Colonic mucosa (tissue), 4 donors: ENCODE measurements at places on chromosomes 3 and 15. TPM values are rescaled to one million over a fixed set of nuclear protein-coding genes. Genes with fewer than 3 reads are reported as not detected.
A peak's percentile ranks its signal among the peaks of the same experiment; 100 is the strongest.

DNA sequence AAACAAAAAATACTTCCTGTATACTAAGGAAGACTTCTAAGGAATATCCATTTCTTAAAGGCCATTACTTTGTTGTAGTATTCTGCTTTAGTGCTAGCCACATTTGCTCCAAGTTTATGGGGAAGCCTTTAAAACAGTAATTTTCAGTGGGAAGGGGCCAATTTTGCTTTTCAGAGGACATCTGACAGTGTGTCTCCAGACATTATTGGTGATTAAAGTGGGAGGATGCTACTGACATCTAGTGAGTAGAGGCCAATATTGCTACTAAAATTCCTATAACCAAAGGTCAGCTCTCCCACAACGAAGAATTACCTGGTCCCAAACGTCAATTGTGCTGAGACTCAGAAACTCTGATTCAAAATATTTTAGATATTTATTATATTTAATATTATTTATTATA lies 24.8 kb downstream of the SLC28A2 start:
- H3K4me1 ChIP-seq: no peaks in the 10 kb centered on the region
- no peak for DNase-seq

DNA sequence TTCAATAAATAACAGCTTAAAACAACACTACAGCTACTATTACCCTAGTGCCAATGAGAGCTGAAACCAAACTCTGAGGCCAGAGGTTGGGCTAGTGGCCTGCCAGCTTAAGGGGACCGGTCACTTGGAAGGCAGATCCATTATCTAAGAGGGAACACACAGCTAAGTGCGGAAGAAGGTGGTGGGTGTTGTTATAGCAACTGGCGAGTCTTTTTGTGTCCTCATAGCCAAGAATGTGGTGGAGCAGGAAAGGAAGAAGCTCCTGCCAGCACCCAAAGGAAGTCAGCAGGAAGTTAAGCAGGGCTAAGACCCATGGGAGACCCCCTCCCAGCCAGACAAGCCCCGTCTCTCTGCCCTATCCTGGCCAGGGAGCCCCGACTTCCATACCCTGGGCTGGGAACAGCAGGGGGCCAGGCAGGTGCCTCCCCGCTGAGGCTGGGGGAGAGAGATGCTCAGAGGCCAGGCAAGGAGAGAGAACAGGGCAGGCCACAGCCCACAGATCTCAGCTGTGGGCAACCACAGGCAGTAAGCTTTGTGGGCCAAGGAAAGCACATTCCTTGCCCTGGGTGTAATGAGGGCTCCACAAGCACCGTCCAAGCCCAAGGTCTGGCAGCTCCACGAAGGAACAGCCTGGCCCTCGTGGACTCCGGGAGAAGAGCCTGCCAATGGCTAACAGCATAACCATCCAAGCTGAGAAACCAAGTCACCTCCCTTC lies 34.0 kb upstream of the HRH1 start:
- H3K4me3 ChIP-seq: no peak overlapping the region
- H3K36me3 ChIP-seq: no peaks in the 10 kb centered on the region
- H3K27ac ChIP-seq: no peak overlapping the region
- H3K27me3 ChIP-seq: no peaks in the 10 kb centered on the region
- no peaks in the 10 kb centered on the region for H3K4me1 ChIP-seq
- DNase-seq: no peak

GRCh38 chr3:143241481-143241951 lies 121.9 kb downstream of the CHST2 start:
- DNase-seq: no peak
- no peaks in the 10 kb centered on the region for H3K4me1 ChIP-seq
- no peak overlapping the region for H3K4me3 ChIP-seq
- H3K27me3 ChIP-seq: no peaks in the 10 kb centered on the region
- H3K36me3 ChIP-seq: no peaks in the 10 kb centered on the region

DNA sequence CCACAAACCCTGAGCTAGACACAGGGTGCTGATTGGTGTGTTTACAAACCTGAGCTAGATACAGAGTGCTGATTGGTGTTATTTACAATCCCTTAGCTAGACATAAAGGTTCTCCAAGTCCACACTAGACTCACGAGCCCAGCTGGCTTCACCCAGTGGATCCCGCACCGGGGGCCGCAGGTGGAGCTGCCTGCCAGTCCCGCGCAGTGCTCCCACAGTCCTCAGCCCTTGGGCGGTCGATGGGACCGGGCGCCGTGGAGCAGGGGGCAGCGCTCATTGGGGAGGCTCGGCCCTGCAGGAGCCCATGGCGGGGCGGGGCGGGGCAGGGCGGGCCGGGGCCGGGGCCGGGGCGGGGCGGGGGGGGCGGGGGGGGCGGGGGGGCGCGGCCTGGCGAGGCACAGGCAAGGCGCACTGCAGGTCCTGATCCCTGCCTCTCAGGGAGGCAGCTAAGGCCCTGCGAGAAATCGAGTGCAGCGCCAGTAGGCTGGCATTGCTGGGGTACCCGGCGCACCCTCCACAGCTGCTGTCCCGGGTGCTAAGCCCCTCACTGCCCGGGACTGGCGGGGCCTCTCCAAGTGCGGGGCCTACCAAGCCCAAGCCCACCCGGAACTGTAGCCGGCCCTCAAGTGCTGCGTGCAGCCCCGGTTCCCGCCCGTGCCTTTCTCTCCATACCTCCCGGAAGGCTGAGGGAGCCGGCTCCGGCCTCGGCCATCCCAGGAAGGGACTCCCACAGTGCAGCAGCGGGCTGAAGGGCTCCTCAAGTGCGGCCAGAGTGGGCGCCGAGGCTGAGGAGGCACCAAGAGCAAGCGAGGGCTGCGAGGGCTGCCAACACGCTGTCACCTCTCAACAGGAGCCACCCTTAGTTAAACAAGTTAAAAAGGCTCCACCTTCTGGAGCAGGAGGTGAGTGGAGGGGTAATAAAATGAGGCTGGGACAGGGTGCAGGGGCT lies 9.8 kb upstream of the TMEM40 start:
- no peaks in the 10 kb centered on the region for H3K4me1 ChIP-seq
- H3K36me3 ChIP-seq: no peaks in the 10 kb centered on the region
- no peaks in the 10 kb centered on the region for H3K27me3 ChIP-seq
- no peak overlapping the region for H3K27ac ChIP-seq
- DNase-seq: no peak
- no peak overlapping the region for H3K4me3 ChIP-seq

- H3K36me3 ChIP-seq: no peaks in the 10 kb centered on the region
- H3K27ac ChIP-seq: no peak overlapping the region
- no peak overlapping the region for H3K4me3 ChIP-seq
- H3K27me3 ChIP-seq: no peaks in the 10 kb centered on the region
- no peaks in the 10 kb centered on the region for H3K4me1 ChIP-seq
Measured at GRCh38 chr15:47299846-47300434, 417.4 kb upstream of the SEMA6D start.

DNA sequence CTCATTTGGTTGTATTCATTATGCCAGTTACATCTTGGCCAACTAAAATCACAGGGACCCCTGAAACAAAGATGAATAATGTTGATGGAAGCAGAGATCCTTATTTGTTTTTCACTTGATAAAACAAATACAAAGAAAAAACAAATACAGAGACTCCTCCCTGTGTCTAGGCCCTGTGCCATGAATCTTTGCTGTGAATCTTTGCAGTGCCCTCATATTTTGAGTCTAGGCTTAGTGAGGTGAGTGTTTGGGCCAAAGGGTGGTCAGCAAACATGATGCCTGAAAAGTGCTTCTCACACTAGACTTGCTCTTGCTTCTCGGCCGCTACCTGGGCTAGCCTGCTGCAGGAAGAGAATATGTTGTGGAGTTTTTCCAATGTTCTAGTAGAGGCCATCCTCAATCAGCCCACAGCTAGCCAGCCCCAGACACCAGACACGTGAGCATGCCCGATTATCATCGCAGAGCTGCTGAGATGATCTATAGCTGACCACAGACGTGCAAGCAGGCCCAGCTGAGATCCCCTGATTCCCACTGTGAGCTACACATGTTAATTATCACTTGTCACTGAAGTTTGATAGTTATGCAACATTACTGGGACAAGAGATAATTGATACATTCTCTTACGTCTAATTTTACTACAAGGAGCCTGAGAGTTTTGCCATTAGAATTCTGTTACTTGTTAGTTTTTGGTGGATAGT lies 191.4 kb downstream of the THRB start:
- no peaks in the 10 kb centered on the region for H3K27me3 ChIP-seq
- H3K4me1 ChIP-seq: no peaks in the 10 kb centered on the region

GRCh38 chr15:38440353-38441129 lies 13.4 kb upstream of the FAM98B start:
- DNase-seq: peak; percentile 39
- no peaks in the 10 kb centered on the region for H3K36me3 ChIP-seq
- no peaks in the 10 kb centered on the region for H3K27me3 ChIP-seq
- H3K4me3 ChIP-seq: no peak overlapping the region
- H3K4me1 ChIP-seq: no peaks in the 10 kb centered on the region

GRCh38 chr3:136730595-136731273 lies 21.4 kb downstream of the STAG1 start:
- H3K27me3 ChIP-seq: no peaks in the 10 kb centered on the region
- no peak overlapping the region for H3K4me3 ChIP-seq
- H3K27ac ChIP-seq: peak overlapping the region; percentile 60
- DNase-seq: peak; percentile 52
- peaks cover 7% of the 10 kb centered on the region for H3K4me1 ChIP-seq
- H3K36me3 ChIP-seq: no peaks in the 10 kb centered on the region

DNA sequence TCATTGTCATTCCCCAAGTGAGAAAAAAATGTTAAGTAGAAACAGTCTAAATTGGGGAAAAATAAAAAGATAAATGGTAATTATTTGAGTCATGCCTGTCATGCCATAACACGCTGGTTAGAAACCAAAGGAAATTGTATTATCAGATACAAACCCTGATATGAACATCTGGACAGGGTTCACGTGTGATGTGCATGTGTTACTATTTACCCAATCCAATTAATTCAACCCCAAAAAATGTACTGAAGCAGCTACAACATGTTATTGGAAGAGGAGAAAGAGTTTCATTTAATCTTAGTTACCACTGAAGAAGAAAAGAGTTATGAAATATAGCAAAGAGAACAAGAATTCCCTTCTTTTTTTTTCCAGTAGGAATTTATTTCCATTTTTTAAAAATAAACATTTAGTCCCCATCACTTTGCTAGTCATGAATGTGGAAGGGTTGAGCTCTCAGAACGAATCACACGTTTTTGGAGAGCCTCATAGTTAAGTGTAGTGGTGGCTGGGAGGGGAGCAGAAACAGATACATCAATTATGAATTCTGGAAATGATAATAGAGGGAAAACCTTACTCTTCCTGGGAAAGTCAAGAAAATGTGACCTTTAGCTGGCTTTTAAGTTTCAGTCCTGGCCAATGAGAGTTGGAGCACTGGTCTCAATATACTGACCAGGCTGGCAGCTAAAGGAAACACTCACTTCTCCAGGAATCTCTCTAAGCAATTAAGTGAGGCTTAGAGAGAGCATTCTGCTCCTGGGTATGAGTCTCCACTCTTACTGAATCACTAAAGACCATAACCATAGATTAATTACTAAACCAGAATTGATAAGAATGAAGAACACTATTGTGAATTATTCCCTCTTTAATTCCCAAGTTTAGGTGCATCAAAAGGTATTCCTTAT lies 796.5 kb downstream of the GRM7 start:
- H3K4me1 ChIP-seq: no peaks in the 10 kb centered on the region
- H3K36me3 ChIP-seq: no peaks in the 10 kb centered on the region
- DNase-seq: no peak
- no peaks in the 10 kb centered on the region for H3K27me3 ChIP-seq
- H3K4me3 ChIP-seq: no peak overlapping the region

DNA sequence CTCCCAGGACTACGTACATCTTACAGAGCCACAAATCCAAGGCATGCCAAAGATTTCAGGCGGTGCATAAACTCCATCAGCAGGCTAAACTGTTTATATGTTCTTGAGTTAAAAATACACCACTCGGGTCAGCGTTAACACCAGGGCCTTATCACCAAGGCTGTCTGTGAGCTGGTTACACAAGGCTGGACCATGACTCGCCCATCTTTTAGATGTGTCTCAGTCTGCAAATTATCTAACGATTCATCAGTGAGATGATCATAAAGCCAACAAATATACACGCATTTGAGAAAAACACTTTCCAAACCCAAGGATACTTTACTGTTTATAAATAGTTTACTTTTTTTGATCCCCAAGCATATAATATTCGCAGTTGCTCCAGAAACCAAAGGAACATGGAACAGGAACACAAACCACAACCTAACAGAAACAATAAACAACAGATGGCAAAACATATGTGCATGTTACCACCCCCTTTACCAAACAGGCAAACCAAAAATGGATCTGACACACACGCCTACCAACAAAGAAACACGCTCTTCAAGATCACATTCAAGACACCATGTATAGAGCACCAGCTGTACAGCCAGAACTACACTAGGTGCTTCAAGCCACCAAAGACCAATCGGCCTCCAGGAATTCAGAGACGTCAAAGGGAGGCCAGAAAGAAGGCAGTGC lies 15.4 kb downstream of the LRIG1 start:
- peaks cover 37% of the 10 kb centered on the region for H3K4me1 ChIP-seq
- peak overlapping the region; percentile 58 for H3K27ac ChIP-seq
- DNase-seq: no peak
- H3K27me3 ChIP-seq: no peaks in the 10 kb centered on the region

- H3K27ac ChIP-seq: no peak overlapping the region
- peak; percentile 51 for DNase-seq
- no peaks in the 10 kb centered on the region for H3K4me1 ChIP-seq
- no peaks in the 10 kb centered on the region for H3K27me3 ChIP-seq
Measured at GRCh38 chr15:22903961-22904534, 65.6 kb downstream of the NIPA2 start.

GRCh38 chr3:21544076-21544462 lies 206.9 kb downstream of the ZNF385D start:
- H3K4me1 ChIP-seq: no peaks in the 10 kb centered on the region
- no peak overlapping the region for H3K27ac ChIP-seq
- no peak for DNase-seq
- H3K27me3 ChIP-seq: no peaks in the 10 kb centered on the region
- no peaks in the 10 kb centered on the region for H3K36me3 ChIP-seq

DNA sequence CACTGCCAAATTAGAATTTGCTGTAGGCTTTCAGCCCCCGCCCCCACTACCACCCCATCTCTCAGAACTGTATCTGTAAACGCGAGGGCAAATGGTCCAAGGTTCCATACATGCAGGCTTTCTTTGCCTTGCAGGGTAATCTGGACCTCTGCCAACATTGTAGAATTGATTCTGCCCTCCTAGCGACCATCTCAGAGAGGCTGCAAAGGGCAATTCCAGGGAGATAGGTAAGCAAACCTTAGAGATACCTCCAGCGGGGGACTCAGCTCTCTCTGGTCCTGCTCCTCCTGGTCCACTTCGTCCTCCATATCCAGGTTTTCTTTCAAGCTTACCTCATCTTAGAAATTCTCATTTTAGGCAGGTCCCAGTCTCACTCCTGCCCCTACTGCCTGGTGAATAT lies 64.4 kb downstream of the SLMAP start:
- H3K27ac ChIP-seq: no peak overlapping the region
- H3K36me3 ChIP-seq: no peaks in the 10 kb centered on the region
- no peaks in the 10 kb centered on the region for H3K27me3 ChIP-seq
- DNase-seq: no peak

The KAT2B gene
- 25.9 TPM for total RNA-seq
